ENCODE measurements at places on chromosomes 12 and 14.

DNA sequence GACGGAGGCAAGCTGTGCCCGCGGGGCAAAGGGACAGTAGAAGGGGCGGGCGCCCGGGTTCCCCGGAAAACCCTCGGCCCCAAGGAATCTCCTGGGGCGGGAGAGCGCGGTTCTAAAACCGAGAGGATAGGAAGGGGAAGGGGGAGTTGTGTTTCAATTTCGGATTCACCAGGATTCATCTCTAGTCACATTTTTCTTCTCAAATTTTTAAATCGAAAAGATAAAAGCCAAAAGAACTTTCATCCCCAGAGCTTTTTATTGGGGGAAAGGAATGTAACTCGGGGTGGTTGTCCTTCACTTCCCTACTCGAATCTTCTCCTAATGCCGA lies 1.4 kb downstream of the BMP4 start:
- DNase-seq: no peak

DNA sequence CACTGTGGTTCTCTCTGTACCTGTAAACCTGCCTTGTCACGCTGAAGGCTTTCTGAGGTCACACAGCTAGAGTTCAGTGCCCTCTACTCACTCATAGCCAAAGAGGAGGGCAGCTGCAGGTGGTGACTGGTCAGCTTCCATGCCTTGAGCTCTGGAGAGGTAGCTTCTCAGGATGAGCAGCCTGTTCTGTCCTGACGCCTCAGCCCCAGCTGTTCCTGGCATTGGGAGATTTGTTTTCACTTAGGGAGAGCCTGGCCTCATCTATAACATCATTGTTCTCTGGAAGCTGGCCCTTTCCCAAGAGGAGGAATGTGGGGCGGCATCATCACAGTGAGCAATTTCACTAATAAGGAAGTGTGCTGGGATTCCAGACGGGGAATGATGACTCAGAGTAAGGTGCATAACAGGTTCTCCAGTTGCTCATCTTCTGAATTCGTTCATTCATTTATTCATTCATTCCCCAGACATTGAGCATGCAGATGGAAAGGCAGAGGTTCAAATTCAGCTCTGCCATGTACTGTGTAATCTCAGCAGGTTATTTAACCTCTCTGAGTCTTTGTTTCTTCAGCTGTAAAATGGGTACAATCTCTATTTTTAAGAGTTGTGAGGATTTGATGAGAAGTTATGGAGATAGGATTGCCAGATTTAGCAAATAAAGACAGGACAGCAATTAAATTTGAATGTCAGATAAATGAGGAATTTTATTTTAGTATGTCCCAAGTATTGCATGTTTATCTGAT lies 255.8 kb upstream of the CRY1 start:
- no peak for DNase-seq

DNA sequence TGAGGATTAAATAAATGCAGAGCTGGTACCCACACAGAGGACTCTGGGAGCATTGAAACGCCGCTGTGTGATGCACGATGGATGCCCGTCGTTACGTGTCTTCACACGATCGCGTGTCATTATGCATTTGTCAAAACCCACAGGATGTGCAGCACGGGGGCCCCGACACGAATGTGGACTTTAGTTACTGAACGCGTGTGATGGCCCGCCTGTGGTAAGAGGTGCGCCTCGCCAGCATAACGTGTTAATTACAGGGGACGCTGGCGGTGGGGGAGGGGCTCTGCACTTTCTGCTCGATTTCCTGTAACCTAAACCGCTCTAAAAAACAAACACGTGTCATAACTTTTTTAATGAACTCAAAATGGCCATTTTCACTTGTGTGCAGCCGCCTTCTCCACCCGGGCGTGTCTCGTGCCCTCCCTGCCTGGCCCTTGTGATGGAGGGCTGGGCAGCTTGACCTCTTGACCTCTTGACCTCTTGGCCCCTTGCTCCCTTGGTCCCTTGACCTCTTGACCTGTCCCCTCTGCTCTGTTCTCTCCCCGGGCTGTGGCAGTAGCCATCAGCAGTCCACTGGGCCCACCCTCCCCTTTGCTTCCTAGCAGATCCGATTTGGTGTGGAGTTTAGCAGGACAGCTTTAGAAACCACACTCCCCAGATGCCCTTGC lies 33.7 kb upstream of the GALNT9 start:
- DNase-seq: no peak

GRCh38 chr14:74405663-74406062 lies 20.3 kb downstream of the SYNDIG1L start:
- DNase-seq: no peak

DNA sequence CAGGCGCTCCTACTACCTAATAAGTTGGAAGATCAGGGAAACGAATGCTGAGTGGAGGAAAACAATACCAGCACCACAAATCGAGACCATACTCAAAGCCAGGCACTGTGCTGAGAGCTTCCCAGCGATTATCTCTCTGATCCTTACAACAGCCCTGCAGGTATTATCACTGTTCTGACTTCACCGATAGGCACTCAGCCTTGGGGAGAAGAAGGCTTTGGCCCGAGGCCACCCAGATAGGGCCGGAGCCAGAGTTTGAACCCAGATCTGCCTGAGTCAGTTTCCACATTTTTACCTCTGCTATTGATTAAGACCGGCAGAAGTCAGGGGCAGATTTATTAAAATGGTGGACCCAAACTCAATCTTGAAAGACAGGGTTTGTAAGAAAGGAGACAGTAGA lies 4.9 kb downstream of the SVOP start:
- no peak for DNase-seq

DNA sequence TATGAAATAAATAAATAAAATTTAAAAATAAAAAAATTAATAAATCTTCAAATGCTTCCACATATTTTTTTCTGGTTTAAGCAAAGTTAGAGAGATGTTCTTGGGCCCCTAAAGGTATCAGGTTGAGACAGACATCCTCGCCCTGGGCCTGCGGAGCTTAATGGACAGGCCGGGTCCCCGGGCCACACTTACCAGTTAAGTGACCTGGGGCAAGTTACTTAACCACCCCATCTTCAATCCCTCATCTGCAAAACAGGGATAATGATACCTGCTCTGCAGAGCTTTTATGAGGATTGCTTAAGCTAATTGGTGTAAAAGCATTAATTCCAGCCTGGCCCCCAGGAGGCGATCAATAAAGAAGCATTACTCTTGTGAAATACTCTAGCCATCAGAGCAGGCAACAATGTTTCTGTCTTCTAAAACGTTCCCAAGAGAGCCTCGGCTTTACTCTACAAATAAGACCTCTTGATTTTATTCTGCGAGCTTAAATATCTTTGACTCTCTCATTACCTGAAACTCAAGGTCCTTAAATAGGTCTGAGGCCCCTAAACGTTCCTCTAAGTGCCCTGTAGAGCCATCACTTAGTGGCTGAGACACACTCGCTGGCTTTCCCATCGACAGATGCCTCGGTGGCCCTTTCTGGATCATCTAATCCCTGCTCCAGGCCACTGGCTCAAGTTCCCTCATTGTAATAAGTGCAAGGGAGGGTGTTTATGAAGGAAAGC lies 81.1 kb upstream of the DIO3 start:
- no peak for DNase-seq

GRCh38 chr12:73185403-73185802 lies 913.2 kb downstream of the TRHDE start:
- no peak for DNase-seq

DNA sequence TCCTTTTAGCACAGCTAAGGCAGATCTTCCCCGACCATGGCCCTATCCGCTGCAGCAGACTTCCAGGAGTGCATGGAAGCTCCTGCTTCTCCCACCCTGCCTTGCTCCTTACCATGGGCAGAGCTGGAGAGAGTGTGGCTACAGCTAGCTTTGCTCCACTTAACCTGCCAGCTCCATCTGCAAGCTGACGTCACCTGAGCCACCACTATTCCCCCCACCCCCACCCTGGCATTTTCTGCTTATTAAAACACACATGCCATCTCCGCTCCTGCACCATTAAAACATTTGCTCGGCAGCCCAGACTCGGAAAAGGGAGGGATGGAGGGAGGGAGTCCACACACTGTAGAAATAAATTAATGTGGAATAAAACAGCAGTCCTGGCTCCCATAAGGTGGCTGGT lies 67.8 kb downstream of the TUNAR start:
- no peak for DNase-seq

DNA sequence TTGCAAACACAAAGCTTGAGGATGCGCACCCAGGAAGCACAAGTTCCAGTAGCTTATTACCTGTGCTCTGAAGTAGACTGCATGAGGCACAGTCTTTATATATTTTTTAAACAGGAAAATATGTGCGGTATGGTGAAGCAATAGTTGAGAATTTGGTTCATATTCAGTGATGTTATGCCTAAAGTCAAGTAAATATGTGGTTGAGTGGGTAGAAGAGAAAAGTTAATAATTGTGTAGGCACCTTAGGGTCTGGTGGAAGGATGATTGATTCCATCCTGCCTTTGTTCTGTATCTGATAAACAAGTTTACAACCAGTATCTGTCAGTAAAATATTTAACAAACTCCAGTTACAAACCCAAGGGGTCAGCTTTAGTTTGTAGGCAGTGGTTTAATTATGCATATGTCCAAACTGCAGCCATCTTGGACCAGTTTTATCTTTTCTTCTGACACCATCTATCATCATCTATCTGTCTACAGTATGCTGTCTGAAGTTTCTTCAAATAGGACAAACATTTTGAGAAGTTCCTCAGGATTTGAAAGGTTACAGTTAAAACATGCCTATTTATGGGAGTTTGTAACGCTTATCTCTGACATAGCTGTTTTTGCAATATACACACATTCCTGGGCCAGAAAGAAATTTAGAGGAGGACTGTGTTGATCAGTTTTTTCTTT lies 10.8 kb downstream of the SINHCAF start:
- DNase-seq: no peak

DNA sequence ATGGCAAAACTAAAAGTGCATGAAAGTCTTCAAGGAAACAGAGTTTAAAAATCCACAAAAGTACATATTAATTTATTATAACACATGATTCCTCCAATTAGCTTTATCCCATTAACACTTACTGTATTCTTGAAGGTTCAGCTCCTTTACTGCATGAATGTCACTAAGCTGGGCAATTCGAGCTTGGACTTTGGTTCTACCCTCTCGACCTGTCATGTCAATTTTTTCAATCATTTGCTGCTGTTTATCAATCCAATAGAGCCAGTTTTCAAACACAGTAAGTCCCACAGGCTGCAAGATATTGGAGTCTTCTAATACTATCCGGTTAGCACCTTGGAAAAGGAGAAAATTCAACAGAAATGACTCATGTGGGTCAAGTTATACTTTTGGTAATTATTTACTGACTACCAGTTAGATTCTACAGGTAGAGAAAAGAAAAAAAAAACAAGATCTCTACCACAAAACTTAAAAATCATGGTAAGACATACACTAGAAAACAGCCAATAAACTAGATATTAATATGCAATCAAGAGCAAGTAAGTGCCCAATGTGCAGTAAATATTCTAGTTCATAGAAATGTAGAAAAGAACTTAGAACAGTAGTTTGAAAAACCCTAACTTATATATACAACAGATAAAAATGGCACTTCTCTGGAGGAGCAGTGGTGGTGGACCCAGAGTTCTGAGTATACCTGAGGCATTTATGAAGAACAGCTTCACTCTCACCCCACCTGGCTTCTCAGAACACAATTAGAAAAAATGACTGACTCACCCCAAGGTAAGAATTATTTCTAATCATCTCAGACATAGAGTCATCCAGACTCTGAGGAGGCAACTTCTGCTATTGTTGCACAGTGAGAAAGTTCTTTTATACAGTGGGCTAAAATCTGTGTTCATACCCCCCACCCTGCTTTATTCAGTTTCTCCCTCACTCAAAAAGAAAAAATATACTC lies 67.7 kb downstream of the BCL2L14 start:
- no peak for DNase-seq

DNA sequence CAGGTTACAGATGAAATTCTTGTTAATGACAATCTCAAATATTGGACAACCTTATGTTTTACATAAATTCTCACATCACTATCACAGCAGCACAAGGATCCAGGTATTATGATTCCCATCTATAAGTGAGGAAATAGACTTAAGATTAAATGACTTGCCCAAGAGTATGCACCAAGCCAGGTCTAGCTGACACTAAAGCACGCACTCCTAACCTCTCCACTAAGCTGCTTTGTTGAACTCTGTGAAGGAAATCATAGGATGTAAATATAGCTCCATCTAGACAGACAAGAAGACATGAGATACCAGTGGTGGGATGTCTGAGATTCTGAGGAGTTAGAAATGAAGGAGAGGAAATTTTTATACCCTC lies 87.9 kb downstream of the PHLDA1 start:
- DNase-seq: no peak

DNA sequence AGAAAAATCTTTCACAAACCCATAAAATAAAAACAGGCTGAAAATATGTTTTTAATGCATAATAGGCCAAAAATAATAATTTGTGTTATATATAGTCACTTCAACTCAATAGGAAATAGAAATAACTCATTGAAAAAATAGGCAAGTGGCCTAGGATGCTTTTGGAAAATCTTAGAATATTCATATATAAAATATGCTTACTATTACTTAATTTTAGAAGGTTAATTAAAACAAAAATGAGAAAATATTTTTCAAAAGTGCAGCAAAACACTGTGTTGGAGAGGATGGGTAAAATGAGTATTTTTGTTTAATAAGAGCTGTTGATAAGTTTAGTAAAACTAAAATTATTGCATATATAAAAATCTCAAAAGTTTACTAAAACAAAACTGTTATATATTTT lies 308.0 kb upstream of the ATXN7L3B start:
- no peak for DNase-seq

DNA sequence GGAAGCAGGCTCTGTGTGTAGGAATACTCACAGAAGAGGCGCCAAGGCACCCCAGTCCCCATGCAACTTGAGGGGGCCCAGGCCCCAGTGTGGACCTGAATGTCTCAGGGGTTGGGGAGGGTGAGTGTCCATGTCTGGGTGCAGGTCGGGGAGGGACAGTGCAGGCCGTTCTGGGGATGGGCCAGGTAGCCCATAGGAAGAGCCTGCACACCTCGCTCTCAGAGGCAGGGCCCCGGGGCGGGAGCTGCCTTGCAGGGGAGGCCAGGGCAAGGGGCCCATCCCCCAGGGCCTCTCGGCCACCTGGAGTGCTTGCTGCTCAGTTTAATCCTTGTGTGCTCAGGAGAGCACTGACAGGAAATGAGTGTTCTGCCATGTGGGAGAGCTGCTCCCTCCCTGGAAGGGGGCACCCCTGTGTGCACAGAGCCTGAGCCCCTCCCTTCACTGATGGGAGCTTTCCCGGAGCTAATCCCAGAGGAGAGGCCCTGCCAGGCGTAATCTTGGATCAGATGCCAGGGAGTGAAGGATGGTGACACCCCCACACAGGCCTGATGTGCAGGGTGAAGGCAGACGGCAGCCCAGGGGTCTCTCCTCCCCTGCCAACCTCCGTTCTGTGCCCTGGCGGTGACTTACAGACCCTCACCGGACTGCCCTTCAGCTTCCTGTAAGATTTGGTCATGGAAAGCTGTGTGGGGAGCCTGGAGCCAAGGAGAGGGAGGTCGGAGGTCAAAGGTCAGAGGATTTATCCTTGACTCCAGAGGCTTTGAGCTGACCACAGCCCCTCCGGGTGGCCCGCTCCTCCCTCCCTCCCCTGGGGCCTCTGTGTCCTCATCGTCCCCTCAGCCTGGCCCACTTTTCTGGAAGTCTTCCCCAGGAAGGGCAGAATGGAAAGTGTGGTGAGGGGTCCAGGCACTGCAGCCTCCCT lies 24.4 kb upstream of the FBRSL1 start:
- DNase-seq: no peak
